ENCODE measurements at places on chromosomes 13 and 19.

- no peak for DNase-seq
These were observed 3.2 kb downstream of the PDX1 start for GRCh38 chr13:27922883-27923612.

GRCh38 chr19:57273014-57273413 is 7.3 kb upstream of the ZNF460 start:
- DNase-seq = no peak

DNA sequence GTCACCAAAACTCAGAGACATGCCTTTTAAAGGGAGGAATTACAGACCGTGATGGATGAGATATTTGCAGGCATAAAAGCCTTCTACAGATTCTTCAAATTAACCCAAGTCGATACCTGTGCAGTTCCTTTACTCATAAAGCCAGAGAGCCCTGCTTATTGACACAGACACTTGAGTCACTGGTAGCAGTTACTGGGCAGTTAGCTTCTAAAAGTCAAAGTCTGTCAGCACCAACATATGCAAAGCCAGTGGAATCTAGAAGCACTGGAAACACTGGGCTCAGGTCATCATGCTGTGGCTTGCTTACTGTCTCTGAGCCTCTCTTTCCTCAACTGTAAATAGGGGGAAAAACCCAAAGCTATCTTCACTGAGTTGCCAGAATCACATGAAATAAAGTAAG is 25.7 kb upstream of the LRCH1 start:
- no peak for DNase-seq

DNA sequence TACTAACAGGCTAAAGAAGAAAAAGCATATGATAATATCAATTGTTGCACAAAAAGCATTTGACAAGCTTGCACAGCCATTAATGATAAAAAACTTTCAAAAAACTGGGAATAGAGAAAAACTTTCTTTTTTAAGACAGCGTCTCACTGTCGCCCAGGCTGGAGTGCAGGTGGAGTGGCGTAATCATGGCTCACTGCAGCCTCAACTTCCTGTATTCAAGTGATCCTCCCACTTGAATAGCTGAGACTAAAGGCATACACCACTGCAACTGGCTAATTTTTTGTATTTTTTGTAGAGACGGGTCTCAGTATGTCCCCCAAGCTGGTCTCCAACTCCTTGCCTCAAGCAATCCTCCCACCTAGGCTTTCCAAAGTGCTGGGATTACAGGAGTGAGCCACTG is 382.8 kb downstream of the TSHZ3 start:
- DNase-seq = no peak

- no peak for DNase-seq
These were observed 721.0 kb downstream of the PCDH9 start for GRCh38 chr13:66509175-66509574.

DNA sequence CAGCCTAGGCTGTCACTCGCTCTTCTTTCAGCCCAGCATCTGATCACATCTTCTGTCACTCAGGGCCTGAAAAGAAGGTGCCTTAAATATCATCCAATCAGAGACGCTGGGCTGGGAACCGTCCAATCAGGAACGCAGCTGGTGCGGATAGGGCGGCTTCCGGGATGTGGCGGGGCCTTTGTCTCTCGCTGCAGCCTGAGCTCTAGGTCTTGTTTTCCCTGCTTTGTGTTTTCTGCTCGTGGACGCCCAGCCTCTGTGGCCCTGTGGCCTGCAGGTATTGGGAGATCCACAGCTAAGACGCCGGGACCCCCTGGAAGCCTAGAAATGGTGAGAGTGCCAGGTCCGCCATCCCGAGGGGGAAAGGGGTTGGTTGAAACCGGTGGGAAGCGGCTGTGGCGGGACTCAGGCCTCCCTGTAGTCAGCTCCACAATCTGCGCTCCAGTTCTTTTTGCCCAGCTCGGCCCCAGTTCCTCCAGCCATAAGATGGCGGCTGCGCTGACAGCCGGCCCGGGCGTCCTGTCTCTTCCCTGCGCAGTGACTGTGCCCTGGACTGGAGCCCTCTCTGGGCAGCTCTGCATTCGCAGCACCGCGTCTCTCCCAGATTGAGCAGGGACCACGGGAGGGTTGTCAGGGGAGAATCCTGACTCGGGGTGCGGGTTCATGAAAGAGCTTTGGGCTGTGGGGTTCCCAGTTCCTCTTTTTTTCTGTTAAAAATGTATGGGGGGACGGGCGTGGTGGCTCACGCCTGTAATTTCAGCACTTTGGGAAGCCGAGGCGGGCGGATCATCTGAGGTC is at the start of gene ZNF85:
Gene ZNF85, plus strand, starts transcription at position 175 of the 795 bp plus-strand sequence. Its CDS starts 150 bp downstream, at position 325.
- peak; percentile 95 for DNase-seq
